ENCODE measurements at places on chromosomes 6 and 20.

- DNase-seq = no peak
These were observed 49.4 kb upstream of the MCM9 start for GRCh38 chr6:118984342-118984741.

- no peak for DNase-seq
These were observed 17.5 kb downstream of the KIF25 start for GRCh38 chr6:168015009-168015408.

DNA sequence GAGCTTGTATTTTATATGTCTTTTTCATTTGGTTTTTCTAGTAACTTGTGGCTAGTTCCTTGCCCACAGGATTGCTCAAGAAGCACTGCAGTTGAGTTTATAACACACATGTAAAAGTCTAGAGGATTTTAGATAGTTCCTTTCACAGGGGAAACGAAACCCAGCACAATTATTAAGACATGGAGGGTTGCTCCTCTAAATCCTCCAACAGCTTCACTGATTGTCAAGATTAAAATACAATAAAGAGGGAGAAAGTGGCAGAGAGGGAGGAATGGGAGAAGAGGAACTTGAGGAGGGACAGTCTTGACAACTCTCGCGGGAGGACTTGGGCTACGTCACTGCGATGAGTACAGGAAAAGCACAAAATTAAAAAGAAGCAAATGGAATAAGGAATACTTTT is 9.7 kb upstream of the TBC1D7 start:
- DNase-seq = no peak

- DNase-seq = no peak
These were observed 37.9 kb upstream of the MAS1 start for GRCh38 chr6:159852877-159853276.

DNA sequence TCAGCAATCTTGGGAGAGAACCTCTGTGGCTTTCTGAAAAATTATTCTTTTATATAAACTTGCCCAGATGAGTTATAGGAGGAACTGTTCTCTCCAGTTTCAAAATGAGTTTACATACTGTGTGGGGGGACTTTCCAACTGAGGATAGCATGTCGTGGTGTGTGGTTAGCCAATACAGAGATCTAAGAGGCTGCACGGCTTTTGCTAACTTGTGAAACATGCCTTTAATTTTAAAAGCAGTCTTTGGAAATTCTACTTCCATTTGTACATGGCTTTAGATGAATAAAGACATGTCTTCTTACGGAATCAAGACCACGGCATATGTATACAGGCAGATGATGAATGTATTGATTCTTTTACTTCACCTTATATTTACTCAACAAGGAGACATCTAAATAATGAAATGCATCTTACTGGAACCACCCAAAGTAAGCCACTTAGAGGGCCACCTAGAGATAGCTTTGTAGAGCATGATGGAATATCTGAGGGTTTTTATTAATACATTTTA is 39.8 kb downstream of the HIVEP1 start:
- peak; percentile 38 for DNase-seq

DNA sequence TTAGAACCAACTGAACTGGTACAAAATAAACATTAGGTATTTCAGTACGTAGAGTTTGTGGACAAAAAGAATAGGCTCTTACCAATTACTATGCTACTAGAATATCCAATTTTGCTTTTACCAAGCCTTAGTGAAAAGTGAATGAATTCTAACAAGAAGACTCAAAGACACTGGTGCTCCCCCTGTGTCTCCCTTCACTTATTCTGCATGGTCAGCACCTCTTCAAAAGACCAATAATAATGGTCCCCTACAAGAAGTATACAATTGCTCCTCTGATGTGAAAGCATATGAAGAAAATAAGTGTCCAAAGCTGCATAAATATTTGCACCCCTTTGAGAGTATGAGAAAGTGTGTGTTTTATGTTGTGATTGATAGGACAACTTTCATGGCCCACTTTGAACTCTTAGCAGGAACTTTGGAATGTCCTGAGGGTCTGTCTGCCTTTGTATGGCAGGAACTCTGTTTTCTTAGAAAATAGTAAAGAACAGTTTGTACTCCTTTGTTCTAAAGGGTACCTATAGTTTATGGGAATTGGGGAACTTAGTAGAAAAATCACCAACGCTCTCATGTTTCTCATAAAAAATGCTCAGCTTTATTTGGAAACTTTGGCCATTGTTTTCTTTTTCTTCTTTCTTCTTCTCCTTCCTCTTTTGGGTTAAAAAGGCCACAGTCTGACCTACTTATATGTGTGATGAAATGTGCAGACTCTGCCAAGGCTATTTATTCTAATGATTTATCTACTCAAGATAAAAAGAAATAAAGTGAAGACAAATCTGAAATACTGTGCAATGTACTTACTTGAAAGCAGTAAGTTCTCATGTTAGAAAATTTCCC is 352.4 kb downstream of the LAMA2 start:
- DNase-seq = no peak

GRCh38 chr6:132187816-132188215 is 213.5 kb downstream of the MOXD1 start:
- DNase-seq = no peak

DNA sequence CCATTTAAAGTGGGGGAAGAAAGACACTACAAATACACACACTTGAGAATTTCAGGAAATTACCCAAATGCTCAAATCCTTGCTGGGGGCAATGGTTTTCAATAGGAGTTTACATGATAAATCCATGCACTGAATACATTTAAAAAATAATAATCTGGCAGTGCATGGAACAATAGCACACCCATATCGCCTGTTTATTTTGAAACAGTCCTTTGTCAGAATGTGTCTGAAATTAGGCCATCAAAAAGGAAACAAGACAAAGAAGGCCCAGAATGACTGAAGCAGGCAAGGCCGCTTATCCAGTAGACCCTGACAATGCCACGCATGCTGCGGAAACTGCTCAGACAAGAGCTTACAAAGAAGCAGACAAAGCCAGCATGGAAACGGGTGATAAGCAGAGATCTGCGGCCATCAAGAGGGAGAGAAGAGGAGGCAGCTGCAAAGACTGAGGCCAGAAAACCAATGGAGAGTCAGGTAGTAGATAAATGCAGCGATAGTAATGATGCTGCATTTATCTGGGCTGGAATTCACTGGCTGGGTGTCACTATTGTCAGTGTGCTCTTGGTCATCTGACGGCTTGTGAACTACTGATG is 211.9 kb upstream of the CNR1 start:
- DNase-seq = no peak

- no peak for DNase-seq
These were observed 135.3 kb downstream of the ERMARD start for GRCh38 chr6:169886631-169887227.

GRCh38 chr6:139981066-139981624 is 606.7 kb upstream of the CITED2 start:
- DNase-seq = no peak

- DNase-seq = peak; percentile 53
These were observed 36.2 kb downstream of the SUN5 start for GRCh38 chr20:32967961-32968457.

DNA sequence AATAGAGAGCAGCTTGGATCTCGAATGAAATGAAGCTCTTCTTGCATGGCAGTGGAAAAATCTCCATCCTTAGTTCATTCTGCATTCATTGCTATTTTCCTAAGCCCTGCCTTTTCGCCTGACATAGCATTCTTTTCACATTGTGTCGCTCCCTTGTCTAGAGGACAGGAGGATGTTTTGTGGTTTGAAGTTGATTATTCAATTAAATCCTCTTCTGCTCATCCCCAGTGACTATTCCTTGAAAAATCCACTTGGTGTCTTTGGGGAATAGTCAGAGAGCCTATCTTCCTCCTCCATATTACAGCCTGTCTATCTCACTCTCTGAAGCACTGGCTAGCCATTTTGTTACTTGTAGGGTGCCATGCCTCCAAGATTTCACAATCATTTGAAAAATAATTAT is 161.2 kb downstream of the KLHL32 start:
- no peak for DNase-seq

GRCh38 chr20:37283530-37284195 is 5.8 kb upstream of the MANBAL start:
- no peak for DNase-seq

DNA sequence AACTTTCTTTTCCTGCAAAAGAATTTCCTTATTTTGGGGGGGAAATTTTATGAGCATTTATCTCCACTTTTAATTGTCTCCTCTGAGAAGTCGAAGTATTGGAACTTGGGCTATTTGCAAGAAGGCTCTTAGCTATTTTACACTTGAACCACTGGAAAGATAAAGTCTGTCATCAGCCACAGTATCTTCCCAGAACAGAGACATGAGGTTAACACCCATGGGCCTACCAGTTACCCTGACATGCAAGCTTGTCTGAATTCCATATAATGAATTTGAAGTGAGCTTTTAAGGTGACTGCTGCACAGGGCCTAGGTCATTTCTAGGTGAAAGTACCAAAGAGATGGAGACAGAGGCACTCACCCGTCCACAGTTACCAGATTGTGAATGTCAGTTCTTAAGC is 193.1 kb downstream of the SIM1 start:
- no peak for DNase-seq

DNA sequence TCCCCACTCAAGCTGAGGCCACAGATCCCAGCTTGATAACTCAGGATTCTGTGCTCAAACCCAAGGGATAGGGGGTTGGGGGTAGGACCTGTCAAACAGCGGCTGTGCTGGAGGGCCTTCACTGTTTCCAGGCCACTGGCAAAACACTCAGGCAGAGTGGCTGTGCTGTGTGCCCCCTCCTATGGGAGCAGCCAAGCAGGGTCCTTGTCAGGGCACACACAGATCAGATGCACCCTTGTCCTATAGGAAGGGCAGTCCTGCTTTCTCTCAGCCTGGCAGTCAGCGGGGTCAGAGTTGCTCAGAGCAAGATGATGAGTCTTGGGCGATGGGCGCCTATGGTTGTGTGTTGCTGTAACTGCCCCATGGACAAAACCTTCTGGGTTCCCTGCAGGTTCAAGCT is 554.8 kb downstream of the TBC1D32 start:
- DNase-seq = no peak

GRCh38 chr6:34021554-34022190 is 124.2 kb downstream of the GRM4 start:
- DNase-seq = no peak

- DNase-seq = no peak
These were observed 7.8 kb upstream of the TSBP1 start for GRCh38 chr6:32379545-32379944.

- no peak for DNase-seq
These were observed 10.9 kb upstream of the BMP5 start for GRCh38 chr6:55886185-55886836.

DNA sequence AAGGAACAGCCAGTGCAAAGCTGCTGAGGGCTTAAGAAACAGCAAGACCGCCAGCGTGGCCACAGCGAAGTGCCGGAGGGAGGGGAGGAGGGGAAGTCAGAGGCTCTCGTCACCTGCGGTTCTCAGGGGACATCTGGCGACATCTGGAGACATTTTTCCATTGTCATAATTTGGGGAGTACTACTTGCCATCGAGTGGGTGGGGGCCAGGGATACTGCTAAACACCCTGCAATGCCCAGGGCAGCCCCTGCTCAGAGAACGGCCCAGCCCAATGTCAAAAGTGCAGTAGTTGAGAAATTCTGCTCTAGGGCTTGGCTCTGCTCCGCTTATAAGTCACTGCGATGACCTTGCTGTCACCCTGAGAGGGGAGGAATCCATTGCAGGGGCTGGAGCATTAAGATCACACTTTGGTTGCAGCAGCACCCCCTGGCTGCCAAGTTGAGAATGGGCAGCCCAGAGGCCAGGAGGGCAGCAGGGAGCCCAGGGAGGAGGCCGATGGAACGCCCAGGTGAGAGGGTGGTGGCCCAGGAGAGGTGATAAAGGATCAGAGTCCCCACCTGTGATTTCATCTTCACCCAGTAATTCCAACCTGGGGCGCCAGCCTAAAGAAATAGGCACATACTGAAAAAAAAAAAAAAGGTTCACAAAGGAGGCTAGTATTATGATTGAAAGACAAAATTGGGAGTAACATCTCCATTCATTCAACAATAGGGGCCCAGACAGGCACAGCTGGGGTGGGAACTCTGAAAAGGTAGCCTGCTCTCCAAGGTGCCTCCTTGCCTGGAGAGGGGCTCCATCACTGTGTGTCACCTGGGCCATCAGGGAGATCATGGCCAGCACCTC is 218.2 kb downstream of the BMP7 start:
- no peak for DNase-seq

- DNase-seq = no peak
These were observed 78.2 kb downstream of the CDH22 start for GRCh38 chr20:46230106-46230491.

GRCh38 chr6:11418290-11418905 is 119.2 kb upstream of the TMEM170B start:
- no peak for DNase-seq

DNA sequence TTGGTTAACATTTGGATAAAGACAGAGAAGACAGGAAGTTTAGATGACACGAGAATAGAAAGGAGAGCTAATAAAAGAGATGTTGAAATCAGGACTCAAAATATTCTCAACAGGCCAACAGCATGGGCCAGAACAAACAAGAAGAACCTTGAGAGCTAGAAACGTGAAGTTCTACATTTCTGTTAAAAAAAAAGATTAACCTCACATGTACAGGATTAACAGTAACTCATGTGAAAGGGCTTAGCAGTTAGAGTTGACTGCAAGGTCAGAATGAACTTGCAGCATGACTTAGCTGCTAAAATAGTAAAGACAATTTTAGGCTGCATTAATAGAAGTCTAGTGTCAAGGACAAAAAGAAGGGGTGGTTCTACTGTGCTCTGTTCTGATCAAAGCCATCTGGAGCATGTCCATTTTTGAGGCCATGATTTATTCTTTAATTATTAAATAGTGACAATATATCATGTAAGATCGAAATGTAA is 331.1 kb upstream of the HSF2 start:
- DNase-seq = no peak

- no peak for DNase-seq
These were observed 1.8 kb upstream of the PRDM1 start for GRCh38 chr6:106084106-106084988.

DNA sequence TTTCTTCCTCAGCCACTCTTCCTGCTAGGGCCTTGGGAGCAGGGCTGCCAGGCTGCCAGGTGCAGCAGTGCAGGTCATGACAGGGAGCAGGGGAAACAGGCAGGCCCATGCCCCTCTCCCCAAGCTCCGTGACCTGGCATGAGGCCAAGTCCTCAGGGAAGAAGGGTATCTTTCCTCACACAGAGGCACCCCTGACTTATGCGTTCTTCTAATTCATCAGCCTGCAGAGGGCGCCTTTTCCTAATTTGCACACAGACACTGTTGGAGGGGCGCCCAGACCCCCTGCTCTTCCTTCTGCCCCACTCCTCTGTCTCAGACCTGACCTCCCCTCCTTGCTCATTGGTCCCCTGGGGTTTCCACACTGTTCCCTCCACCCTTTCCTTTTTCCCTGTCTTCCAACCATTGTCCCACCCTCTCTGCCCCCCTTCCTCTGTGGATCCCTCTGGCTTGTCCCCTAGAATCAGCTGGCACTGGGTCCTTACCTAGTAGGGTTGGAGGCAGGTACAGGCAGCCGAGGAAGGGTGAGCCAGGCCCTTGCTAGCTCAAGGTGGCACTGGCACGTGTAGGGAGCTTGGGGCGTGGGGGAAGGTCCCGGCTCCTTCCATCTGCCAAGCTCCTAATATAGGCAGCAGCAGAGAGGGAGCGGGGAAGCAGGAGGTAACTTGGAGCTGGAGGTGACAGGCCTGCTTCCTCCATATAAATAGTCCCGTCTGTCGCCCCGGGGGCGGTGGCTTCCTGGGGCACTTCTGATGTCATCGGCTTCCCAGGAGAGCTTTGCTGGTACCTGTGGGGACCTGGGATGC is 154.9 kb upstream of the MLN start:
- DNase-seq = no peak

- no peak for DNase-seq
These were observed 43.5 kb downstream of the ANKRD60 start for GRCh38 chr20:58184984-58185383.

GRCh38 chr20:46073443-46073842 is 16.3 kb downstream of the NCOA5 start:
- DNase-seq = no peak
